NCI-H1417 (cell line): ENCODE measurements at places on chromosomes 3 and 15.

DNA sequence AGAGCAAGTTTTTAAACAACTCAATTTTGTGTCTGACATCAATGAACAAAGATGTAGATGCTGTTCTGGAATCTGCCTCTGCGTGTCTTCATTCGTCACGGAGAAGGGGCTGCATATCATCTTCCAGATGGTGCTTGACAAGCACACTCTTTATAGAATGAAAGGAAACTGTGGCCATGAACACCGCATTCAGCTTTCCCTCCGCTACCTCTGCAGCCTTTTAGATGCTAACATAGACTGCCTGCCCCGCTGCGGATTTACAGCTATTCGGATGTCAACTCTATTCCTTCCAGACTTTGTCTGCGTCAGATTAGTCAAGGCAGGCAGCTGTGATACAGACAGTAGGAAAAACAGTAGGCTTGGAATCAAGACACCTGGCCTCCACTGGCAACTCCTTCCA, 232.9 kb downstream of the TJP1 start:
- no peak for DNase-seq

- no peak for DNase-seq
These were observed 31.7 kb downstream of the PSTPIP1 start for GRCh38 chr15:77026501-77027110.

DNA sequence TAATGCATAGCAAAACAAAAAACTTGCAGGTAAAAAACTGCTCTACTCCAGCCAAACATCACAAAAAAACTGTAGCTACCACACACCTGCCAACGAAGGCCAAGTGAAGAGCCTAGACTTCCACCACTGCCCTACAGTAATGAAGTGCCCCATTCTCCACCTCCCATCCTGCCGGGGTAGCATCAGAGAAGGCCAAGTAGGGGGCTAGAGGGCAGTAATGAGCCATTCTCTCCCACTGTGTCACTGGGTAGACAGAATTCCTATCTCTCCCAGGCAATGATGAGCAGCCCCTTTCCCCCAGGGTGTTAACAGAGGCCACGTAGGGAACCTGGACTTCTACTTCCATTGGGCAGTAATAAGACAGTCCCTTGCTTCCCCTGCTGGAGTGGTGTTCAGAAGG, 9.5 kb downstream of the SEC22C start:
- DNase-seq: peak; percentile 1

DNA sequence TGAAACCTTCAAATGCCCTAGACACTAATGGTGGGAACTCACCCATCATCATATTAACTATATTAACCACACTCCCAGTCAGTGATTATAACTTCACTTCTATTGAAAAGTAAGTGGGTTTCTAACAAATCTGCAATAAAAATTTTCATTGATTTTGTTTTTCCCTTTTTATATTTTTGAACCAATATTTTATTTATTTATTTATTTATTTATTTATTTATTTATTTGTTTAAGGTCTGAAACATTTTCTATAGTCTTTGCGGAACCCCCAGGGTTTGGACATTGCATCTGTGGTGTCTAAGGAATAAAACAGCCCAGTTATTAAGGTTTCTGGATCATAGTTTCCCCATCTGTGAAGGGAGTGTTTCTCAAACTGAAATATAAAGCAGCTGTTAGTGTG, 16.2 kb upstream of the PLCL2 start:
- no peak for DNase-seq

GRCh38 chr15:34248190-34248589, 23.4 kb downstream of the EMC4 start:
- DNase-seq: no peak

GRCh38 chr15:92120094-92120795, 266.7 kb downstream of the SLCO3A1 start:
- DNase-seq: no peak

- no peak for DNase-seq
These were observed 75.1 kb downstream of the DOCK3 start for GRCh38 chr3:50749822-50750221.

GRCh38 chr3:149936812-149937230, 33.9 kb downstream of the PFN2 start:
- DNase-seq: peak; percentile 26

DNA sequence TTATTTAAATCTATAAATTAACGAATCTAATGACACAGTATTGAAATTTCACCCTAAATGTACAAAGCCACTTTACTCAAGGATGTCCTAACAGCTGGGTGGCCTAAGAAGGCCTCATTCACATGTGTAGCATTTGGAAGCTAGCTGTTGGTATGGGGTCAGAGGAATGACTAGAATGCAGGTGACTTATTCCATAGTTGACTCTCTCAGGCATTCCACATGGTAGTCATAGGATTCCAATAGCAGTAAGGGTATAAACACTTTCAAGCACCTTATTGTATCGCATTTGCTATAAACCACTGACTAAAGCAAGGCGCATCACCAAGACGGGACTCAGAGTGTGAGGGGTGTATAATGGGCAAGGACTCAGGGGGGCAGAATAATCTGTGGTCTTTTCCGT, 294.8 kb upstream of the EPHA3 start:
- no peak for DNase-seq

- peak; percentile 37 for DNase-seq
These were observed 457.6 kb downstream of the PDCD6IP start for GRCh38 chr3:34256021-34256420.

DNA sequence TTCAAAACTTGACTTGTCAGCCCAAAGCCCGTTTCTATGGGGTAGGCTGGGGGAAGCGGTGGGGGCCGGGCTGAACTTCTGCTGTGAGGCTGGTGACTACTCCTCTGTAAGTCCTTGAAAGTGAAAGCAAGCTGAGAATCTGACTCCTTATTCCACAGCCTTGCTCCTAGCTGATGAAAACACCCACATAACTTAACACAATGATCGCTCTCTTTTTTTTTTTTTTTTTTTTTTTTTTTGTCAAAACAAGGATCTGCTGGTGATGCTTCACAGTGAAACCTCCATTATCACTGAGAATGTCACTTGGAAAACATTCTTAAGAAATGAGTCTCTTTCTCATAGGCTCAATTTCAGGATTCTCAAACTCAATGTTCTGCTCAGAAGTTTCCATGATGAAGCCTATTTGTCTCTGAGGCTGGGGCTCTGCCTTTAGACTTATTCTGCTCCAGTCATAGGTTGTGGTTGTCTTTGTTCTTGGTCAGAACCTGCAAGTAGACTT, 31.4 kb upstream of the TKT start:
- no peak for DNase-seq

DNA sequence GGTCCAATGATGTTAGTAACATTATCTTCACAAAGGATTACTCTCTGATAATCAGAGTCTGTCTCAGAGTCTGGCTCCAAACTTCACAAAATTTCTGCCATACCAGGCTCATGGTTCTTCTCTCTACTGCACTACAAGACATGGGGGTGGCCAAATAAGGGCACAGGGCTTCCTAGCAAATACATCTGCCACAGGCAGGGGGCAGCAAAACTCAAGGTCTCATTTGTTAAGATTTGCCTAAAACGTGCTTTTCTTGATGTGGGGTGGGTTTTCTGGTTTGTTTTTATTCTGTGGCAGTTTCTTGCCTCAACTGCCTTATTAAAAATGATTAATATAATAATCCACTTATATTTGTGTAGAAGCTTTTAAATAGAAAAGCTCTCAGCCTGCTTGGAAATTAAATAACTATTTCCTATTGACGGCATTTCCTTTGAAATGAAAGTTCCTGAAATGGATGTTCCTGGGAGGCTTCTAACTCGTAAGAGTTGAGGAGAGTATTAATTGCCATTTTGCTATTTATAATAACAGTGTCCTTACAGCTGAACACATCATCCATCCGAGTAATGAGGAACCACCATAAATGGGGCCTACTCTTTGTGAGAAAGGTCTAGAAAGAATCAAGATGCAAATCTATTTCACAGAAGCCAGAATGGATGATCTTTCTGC, 53.8 kb downstream of the SST start:
- DNase-seq: peak; percentile 76

GRCh38 chr3:109853077-109853731, 515.9 kb upstream of the DPPA4 start:
- DNase-seq: no peak

DNA sequence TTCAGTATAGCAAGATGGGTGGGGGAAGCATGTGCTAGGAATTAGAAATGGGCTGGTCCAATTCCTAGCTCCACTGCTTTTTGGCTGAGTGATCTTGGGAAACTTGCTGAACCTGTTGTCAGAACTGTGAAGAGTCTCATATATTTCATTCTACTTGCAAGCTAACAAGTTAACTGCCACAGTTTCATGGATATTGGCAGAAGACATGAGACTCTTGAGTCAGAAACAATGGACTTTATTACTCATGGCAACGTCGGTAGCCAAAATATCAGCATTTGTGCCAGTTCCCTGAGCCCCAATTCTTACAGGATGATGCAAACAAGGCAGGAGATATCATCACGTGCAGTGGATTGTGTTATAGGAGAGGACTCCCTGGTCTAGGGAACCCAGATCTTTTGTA, 26.6 kb upstream of the PLAAT1 start:
- DNase-seq: no peak

DNA sequence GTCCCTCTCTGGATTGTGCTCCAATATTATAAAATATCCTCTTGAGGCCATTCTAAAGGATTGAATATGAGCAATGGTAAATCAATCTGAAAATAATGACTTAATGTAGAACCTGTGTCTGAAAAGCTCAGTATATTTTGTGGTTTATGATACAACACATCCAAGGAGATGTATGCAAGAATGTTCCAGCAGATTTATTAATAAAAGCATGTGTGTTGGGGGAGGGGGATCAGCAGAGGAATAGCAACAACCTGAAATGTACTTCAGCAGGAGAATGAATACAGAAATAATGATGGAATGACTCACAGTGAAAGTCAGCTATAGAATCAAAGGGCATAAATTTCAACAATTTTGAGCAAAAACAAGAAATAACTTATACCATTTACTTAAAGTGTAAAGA, 56.7 kb upstream of the NUDT16 start:
- DNase-seq: no peak

- no peak for DNase-seq
These were observed 1.7 kb downstream of the HHLA2 start for GRCh38 chr3:108298056-108298455.
